ENCODE measurements at places on chromosomes 2 and 18.

GRCh38 chr2:218393750-218394290 is 5.8 kb upstream of the CTDSP1 start:
- DNase-seq: no peak

DNA sequence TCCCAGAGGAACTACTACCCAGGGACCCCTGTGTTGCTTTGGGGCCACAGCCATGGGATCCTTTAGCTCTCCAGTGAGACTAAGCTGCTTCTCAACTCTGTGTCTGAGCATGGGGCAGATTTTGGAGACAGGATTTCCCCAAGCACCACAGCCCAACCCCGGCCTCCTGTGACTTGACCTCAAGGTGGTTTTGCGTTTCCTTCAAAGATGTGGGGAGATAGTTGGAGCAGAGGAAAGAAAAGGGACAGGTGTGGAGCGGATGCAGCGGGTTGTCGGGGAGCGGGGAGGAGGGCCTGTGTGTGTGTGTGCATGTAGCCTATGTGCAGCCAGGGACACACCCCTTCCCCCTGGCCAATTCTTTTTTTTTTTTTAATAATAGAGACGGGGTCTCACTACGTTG is 10.2 kb downstream of the ARID5A start:
- no peak for DNase-seq

GRCh38 chr18:7850446-7850845 is 283.3 kb downstream of the PTPRM start:
- no peak for DNase-seq

- no peak for DNase-seq
Measured at GRCh38 chr2:237306787-237307170, 107.2 kb downstream of the COL6A3 start.

DNA sequence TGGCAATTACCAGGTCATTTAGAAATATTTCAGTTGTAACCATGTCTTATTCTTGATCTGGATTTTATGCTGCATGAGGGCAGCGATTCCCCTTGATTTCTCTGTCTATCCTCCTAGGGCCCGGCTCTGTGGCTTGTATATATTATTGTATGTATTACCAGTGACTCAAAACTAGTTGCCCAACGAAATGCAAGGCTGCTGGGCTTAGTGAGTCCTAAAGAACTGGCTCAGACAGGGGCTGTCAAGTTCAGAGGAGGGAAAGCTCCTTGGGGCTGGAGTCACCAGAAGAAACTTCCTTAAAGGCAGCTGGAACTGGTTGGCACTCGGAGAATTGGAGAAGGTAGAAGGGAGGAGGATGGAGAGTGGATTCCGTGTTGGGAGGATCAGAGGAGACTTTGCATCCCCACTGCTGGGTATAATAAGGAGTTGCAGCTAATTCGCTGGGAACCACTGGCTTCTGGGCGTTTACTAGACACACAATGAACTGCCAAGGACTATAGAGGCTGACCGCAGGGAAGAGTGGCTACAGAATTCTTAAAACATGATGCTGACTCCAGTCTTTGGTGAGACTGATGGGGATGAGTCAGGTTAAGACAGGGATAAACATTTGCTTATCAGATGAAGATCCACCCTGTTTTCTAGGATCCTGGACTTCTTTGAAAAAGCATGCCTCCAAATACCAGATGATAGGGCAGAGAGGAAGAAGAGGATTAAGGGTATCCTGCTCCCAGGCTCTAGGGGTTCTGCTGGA is 104.3 kb downstream of the PRKCE start:
- DNase-seq: no peak

GRCh38 chr2:60559880-60560279 is 6.4 kb upstream of the BCL11A start:
- no peak for DNase-seq

GRCh38 chr2:191366199-191366598 is 121.0 kb downstream of the MYO1B start:
- no peak for DNase-seq

GRCh38 chr2:71358931-71359671 is 27.5 kb downstream of the ZNF638 start:
- DNase-seq: peak; percentile 44

GRCh38 chr2:223532712-223533111 is 69.4 kb downstream of the SCG2 start:
- DNase-seq: no peak

- DNase-seq: no peak
Measured at GRCh38 chr2:33729353-33729752, 130.3 kb upstream of the FAM98A start.

DNA sequence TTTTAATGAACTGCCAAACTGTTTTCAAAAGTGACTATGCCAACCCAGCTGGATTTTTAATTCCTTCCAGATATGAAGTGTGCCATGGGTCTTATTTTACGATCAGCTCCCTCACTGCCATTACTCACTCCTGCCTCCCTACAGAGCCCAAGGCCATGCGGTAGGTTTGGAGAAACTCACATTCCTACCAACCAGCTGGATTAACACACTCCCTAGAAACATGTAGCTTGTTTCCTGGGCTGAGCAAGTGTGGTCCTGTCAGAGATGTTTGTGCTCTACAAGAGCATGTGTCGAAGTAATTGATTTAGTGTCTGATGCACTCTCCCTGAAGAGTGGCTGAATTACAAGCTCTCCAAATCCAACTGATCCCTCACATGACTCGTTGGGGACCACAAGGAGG is 82.5 kb downstream of the SPP2 start:
- no peak for DNase-seq

DNA sequence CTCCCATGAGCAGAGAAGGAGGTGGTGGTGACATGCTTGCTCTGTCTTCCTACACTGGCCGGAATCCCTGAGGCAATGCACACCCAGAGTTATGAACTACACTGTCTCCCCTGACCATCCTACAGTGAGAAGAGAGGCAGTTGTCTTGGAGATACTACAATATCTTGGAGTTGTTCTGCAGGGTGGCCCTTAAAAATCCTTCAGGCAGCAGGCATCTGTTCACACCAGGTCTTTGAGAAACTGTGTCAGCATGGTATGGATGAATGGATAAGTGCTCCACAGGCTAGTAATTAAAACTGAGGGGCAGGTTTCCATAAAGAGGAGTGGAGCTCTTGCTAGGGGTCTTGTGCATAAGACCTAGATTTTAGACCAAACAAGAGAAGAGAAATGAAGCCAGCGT is 223.7 kb upstream of the COPS8 start:
- DNase-seq: no peak

- no peak for DNase-seq
Measured at GRCh38 chr2:229443546-229444268, 172.6 kb upstream of the PID1 start.

- no peak for DNase-seq
Measured at GRCh38 chr2:113158884-113159553, 14.8 kb upstream of the PSD4 start.

DNA sequence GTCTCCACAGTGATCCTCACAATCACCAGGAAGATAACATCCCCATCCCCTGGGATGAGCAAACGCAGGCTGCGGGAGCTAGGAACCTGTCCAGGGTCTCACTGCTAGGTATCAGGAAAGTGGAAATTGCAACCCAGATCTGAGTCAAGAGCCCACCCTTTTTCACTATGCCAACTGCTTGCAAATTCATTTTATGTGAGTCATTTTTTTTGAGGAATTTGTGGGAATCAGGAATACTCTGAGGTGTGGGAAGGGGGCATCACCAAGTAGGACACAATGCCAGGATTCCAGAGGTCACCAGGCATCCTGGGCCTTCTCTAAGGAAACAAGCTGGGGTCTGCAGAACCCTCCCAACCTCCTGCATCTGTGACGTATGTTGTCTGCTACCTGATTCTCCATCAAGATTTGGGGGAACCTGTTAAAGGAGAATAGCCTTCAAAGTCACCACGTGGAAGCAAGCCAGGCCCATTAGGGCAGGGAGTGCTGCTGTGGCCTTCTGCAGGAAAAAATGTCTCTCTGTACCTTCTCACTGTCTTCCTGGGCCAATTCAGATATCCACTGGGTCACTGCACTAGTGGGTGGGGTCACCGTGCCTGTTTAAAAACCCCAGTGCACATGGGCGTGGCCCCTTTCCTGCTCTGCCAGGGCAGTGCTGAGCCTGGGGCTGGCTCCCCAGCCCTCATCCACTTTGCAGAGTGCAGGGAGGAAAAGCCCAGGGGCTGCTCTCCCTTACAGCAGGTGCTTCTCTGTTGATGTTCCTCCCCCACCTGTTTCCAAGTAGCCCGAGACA is 50.2 kb downstream of the MCFD2 start:
- DNase-seq: no peak

Data from G401 (cell line).